EH (cell line): ENCODE measurements at places on chromosomes 12 and 14.

DNA sequence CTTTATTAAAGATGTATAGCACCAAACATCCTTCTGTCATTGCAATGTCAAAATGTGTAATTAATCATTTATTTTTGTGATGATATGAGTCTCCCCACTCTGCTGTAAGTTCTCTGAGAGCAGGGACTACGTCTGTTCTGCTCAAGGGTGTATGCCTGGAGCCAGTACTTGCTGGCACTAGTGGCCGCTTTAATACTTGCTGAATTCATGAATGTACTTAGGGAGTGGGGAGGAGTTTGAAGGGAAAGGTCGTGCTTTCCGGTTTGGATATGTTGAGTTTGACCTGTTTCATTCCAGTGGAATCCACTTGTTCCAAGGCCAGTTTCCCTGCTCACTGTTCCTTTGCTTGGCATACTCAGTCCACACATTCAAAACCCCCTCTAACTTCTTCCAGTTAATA lies 1.9 kb upstream of the DCAF5 start:
- DNase-seq, result no peak

GRCh38 chr12:49783917-49784676 lies 42.7 kb downstream of the TMBIM6 start:
- DNase-seq, result peak; percentile 88

GRCh38 chr12:131494216-131494615 lies 216.7 kb upstream of the SFSWAP start:
- no peak for DNase-seq

- peak; percentile 75 for DNase-seq
These were observed 377.8 kb upstream of the TMEM132C start for GRCh38 chr12:127888943-127889719.

DNA sequence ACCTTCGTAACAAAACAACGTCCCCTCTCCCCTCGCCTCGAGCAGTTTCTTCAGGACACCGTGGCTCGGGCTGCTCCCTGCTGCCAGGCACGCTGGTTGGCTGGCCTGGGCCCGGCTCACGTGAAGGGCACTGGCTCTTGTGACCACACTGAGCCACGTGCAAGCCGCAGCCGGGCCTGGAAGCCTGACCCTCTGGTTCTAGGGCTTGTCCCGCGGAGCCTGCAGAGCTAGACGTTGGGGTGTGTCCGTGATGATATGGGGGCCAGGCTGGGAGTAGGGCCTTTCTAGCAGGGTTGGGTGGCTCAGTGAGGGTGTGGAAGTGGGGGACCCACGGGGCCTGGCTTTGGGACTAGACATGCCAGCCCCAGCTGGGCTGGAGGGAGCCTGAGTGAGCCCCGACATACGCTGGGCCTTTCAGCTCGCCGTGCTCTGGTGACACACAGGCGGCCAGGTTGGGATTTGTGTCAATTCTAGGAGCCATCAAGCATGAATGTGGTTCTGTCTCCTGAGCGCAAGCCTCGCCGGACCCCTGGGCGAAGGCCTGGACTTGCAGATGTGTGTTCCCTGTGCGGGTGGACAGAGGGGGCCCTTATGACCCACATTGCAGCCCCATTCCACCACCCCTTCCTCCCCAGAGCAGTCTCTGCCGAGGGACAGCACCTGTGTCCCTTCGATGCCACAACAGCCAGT lies 13.6 kb upstream of the AMN start:
- DNase-seq, result no peak
